ENCODE measurements at places on chromosomes 4 and X.

GRCh38 chrX:72309297-72310071, 3.8 kb upstream of the CITED1 start:
- DNase-seq, result no peak

DNA sequence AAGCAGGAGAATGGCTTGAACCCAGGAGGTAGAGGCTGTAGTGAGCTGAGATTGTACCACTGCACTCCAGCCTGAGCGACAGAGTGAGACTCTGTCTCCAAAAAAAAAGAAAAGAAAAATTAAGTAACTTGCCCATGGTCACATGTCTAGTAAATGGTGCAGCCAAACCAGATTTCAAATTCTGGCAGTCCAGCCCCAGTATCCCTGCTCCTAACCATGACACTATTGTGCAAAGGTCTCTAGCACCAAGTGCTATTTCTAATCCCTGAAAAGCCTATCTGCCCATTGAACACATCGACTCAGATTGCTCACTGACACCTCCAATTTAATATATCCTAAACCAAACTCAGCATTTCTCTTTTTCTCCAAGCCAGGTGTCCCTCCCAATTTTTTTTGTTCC, 7.6 kb upstream of the LAMP2 start:
- DNase-seq, result no peak

GRCh38 chrX:31166416-31166815, 94.6 kb upstream of the FTHL17 start:
- DNase-seq, result no peak

GRCh38 chrX:154727871-154728270, 23.0 kb downstream of the GAB3 start:
- no peak for DNase-seq

GRCh38 chrX:131778269-131779218, 234.7 kb downstream of the OR13H1 start:
- no peak for DNase-seq

GRCh38 chr4:13511101-13511500, 27.0 kb upstream of the RAB28 start:
- no peak for DNase-seq

DNA sequence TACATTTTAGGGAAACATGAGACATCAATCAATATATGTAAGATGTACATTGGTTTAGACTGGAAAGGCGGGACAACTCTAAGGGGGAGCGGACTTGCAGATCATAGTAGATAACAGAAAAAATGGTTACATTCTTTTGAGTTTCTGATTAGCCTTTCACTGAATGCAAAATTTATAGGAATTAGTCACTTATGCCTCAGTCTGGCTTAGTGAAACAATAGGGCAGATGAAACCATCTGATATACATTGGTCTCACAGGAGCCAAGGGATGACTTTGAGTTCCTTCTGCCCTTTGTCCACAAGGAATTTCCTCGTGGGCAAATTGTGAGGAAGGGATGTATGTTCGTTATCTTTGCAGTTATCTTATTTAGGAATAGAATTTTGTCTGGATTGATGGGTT, 128.2 kb downstream of the ARSF start:
- DNase-seq, result no peak

DNA sequence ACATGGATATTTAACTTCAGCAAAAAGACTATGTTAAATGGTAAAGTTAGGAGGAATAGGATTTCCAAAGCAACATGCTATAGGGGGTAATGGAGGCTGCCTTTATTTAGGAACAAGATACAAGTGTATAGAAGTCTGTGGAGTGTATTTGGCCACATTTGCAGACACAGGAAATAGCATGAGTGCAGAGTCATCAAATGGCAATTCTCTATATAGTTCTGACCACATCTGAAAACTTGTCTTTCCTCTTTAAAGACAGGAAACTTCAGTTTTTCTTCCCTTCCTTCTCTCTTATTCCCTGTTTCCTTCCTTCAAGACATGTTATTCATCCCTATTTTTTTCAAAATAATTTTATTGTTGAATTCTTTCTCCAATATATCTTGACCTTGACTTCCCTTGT, 119.3 kb upstream of the PITX2 start:
- no peak for DNase-seq

DNA sequence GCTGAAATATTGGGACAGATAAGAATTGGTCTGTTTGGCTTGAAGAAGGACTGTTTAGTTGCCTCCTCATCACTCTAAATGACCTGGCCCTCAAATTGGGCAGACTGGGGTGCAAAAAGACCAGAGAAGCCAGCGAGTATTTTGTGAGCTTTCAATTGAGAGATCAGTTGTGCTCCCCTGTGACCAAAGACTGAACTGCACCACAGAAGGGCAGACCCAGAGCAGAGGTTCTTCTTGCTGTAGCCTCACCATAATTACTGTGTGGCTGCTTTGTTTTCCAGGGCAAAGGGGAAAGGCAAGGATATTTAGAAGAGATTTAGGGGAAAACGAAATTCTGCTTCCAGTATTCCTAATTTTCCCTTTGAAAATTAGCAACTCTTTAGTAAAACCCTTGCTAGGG, 104.0 kb upstream of the MBNL3 start:
- no peak for DNase-seq

- no peak for DNase-seq
These were observed 42.5 kb upstream of the XIAP start for GRCh38 chrX:123817288-123817894.

GRCh38 chrX:46407036-46407752, 138.0 kb downstream of the ZNF674 start:
- no peak for DNase-seq

- no peak for DNase-seq
These were observed 244.1 kb downstream of the CRLF2 start for GRCh38 chrX:968148-968965.

- DNase-seq, result no peak
These were observed 72.4 kb downstream of the IL21 start for GRCh38 chr4:122548452-122548851.

- no peak for DNase-seq
These were observed 27.3 kb upstream of the CDKN2AIP start for GRCh38 chr4:183416879-183417755.

DNA sequence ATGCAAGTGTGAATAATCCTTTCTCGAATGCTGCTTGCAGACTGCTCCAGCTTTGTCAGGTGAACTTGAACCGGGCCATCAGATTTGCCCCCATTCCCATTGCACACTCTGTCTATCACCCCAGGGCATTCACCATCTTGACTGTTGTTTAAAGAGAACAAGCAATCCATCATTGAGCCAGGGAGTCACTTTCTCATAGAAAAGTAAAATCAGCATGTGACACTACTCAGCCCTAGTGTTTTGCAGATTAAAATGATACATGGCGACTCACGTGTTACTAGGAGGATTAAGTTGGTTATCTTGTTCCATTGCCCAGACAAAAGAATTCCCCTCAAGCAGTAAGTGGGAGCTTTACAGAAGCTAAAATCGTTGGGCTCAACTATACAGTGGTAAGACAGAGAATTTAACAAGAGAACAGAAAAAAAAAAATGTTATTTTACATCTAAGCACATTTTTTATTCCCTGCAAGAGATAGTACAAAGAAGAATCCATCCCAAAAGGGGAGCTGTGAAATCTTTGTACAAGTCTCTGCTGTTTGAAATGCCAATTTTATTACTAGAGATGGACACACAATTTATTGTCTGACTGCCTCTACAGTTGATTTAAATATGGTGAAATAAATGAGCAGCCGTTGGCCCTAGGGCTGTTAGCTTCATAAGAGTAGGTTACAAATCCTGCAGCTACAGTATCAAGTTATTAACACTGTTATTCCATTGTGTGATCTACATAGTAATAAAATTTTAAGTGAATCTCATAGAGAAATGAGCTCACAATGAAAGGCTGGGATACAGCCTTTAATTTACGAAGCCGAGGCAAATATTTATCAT, 67.5 kb downstream of the NEUROG2 start:
- no peak for DNase-seq

GRCh38 chrX:124216396-124217115, 115.9 kb upstream of the TEX13D start:
- DNase-seq, result no peak

GRCh38 chr4:57023104-57023503, 44.4 kb downstream of the POLR2B start:
- DNase-seq, result no peak

DNA sequence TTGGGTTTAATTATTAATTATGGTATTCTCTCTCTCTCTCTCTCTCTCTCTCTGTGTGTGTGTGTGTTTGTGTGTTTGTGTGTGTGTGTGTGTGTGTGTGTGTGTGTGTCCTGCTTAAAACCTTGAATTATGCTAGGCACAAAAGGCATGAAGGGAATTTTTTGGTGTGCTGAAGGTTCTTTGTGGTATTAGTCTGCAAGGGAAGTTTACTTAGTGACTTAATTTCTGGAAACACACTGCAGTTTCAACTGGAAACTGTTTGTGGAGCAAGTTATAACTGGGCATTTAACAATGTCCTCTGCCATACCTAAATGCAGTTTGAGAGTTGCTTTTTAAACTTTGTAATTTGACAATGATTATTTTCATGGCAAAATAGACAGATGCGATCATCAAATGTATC, 111.7 kb downstream of the FRMPD4 start:
- no peak for DNase-seq

DNA sequence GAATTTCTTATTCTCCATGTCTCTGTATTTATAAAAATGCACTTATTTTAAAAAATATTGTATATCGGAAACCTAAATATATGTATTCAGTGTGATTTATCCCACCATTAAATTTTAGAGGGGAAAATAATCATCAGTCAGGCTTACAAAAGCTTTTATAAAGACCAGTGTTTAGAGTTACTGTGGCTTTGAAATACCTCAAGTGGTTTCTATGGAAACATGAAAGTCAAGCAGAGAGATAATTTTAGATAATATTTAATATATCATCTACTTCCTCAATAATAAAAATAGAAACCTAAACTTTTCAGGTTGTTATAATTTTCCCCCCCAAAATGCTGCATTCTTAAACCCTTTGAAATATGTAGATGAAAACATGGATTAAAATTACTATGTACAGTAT, 332.9 kb upstream of the PITX2 start:
- no peak for DNase-seq

DNA sequence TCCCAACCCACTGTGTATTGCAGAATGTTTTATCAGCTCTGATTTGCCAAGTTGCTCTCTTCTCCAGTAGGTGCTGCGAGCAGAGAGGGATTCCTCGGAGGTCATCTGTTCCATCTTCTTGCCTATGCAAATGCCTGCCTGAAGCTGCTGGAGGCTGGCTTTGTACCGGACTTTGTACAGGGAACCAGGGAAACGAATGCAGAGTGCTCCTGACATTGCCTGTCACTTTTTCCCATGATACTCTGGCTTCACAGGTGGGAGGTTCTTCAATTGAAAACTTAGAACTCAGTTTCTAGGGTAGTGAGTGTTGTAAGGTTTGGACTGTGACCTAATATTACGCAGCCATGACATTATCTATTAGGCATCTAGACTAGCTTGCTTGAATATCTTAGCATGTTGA, 24.9 kb downstream of the AR start:
- DNase-seq, result no peak

DNA sequence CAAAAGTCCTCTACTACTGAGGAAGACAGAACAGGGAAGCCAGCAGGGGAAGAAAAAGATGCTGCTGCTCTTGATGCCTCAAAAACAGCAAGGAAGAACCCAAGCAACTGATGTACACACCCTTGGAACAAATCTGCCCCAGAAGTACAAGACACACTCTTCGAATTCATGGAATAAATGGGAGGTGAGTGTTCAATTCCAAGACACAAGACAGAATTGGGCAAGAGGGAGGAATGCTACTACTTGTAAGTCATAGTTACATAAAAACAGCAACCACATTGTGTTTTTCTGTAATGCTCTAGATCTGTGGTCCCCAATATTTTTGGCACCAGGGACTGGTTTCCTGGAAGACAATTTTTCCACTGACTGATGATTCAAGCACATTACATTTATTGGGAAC, 58.0 kb upstream of the H2AZ1 start:
- no peak for DNase-seq

- DNase-seq, result peak; percentile 5
These were observed 34.0 kb upstream of the GYPA start for GRCh38 chr4:144174401-144175067.

- DNase-seq, result no peak
These were observed at the start of gene GABRB1 for GRCh38 chr4:47031011-47031678. GABRB1 (plus strand) TSS chr4:47031567.

- no peak for DNase-seq
These were observed 436.6 kb downstream of the C4orf33 start for GRCh38 chr4:129532573-129532972.

DNA sequence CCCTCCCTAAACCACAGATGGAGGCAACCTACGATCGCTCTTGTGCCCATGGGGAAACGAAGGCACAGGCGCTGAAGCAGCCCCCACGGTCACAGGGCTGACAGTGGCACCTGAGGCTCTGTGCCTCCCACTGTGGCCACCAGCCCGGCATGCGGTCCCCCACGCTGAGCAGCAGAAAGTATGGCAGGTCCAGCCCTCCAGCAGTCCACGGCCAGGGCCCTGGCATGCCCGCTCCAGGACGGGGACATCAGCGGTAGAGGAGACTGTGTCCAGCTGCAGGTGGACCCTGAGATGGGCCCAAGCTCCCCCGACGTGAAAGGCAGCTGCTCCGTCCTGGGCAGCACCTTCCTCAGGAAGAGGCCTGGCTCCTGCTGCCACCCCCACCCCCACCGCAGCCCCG, 61.2 kb downstream of the FAM53A start:
- no peak for DNase-seq

DNA sequence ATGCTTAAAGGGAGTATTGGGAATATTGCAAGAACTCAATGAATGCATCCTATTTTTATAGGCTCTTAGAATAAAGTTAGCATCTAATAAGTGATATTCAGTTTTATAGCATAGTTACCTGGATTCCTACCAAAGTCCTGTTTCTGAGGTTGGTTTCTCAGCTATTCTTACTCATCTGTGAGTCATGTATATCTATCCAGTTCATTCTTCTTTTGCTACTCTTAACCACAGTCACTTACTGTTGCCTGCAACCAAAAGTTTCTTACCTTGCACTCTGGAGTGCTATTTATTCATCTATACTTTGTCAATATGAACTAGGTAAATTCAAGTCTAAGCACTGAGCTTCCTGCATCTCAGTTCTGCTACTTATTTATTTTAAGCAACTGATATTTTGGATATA, 322.5 kb downstream of the HS3ST1 start:
- no peak for DNase-seq

DNA sequence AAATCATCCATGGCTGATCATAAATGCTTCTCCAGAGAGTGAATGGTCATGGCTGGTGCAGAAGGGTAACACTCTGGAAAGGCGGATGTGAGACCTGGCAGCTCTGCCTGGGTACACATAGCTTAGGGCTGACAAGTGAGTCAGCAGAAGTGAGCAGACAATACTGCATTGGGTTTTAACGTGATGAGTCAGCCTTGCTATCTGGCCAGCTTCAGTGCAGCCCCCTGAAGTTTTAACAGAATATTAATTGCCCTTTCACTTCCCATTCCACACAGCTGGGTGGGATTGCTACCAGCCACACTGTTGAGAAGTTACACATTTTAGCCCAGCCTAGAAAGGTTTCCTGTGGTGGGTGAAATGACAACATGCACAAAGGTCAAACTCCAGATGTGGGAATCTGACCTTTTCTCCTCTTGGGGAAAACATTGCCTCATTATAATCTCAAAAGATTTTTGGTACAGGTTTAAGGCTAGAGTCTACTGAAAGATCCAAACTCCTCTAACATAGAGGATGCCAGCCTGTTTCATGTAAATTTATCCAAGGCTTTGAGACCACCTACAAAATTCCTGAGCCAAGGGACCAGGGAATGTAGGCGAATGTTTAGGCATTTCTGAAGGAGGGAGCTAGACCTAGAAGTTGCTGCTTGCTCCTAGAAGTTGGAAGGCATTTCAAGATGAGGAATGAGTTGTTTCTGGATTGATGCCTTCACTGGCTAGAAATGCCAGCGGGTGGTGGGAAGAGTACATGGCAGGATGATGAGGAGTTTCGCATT, 230.3 kb upstream of the PGRMC2 start:
- no peak for DNase-seq

GRCh38 chr4:108142870-108143269, 25.9 kb downstream of the LEF1 start:
- DNase-seq, result no peak
